Spinal cord (tissue), 10 donors: ENCODE measurements at places on chromosomes 1 and 21.

- no peak for DNase-seq
These were observed 65.2 kb downstream of the PUM1 start for GRCh38 chr1:31000301-31000700.

DNA sequence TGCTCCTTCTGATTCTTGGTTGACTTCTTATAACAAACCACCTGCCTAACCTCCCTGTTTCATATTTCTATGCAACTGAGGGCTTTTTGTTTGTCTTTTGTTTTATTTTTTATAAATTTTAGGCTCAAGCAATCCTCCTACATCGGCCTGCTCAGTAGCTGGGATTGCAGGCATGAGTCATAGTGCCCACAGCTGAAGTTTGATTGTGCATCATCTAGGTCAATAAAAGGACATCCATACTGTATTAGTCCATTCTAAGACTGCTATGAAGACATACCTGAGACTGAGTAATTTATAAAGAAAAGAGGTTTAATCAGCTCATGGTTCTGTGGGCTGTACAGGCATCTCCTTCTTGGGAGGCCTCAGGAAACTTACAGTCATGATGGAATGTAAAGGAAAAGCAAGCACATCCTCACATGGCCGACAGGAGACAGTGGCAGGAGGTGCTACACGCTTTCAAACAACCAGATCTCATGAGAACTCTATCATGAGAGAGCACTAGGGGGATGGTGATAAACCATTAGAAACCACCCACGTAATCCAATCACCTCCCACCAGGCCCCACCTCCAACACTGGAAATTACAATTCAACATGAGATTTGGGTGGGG, 285.0 kb downstream of the SIPA1L2 start:
- no peak for DNase-seq

GRCh38 chr1:111269825-111270406, 20.7 kb upstream of the CHIA start:
- no peak for DNase-seq

- DNase-seq, result no peak
These were observed 27.4 kb upstream of the ASPM start for GRCh38 chr1:197173571-197174507.

DNA sequence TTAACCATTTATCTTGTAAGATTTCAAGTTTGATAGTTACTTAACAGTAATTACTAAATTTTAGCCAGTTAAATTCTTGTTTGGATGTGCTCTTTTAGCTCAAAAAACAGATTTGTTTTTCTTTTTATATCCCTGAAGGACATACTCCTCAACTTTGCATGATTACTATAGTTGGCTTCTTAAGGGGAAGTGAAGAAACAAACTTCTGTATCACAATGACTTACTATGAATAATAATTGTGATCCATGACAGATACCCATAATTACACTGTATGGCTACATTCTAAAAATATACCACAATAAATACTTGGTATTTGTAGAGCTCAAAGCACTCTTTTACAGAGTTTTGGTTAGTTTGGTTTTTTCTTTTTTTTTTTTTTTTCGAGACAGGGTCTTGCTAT, 55.8 kb downstream of the IARS2 start:
- no peak for DNase-seq

DNA sequence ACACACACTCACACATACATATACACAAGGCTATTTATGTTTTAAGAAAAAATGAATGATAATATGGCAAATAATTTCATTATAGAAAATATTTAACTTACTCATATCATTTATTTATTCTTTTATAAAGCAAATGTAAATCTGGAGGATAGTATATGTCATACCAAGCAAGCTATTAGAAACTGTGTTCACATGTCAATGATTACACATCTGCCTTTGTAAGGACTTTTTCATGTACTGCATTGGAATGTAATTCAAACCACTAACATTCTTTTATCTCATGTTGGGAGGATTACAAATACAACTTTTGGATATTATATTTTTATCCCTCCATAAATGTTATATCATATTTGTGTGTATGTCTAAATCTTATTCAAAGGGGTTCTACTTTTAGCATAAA, 1887.4 kb downstream of the NCAM2 start:
- no peak for DNase-seq
